Peyer's patch (tissue), 4 donors: ENCODE measurements at places on chromosomes 2 and 18.

GRCh38 chr2:64352292-64352691 lies 101.7 kb upstream of the LGALSL start:
- DNase-seq = peak; percentile 61

- no peak for DNase-seq
These were observed 617.0 kb downstream of the LRP1B start for GRCh38 chr2:141513853-141514252.

DNA sequence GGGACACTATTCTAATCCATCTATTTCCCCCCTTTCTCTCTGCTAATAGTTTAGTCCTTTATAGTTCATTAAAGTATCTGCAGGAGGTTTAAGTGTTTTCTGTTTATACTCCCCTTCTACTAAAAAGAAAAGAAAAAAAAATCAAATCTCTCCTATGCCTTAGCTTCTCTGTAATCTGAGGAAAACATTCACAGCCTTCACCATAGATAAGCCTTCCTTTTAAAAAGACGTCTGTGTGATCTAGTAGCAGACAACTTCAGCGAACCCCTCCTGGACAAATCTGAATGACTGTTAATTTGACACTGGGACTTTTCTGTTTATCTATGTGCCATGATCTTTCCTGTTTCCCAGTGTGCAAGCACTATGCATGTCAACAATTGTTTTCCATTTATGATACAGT lies 70.4 kb upstream of the CDH19 start:
- DNase-seq = no peak

- DNase-seq = no peak
These were observed 21.7 kb downstream of the KIAA1328 start for GRCh38 chr18:36850527-36851201.

GRCh38 chr18:45962461-45962860 lies 4.7 kb downstream of the EPG5 start:
- no peak for DNase-seq

GRCh38 chr2:163474319-163474744 lies 261.5 kb downstream of the FIGN start:
- no peak for DNase-seq

- no peak for DNase-seq
These were observed 236.8 kb downstream of the SETBP1 start for GRCh38 chr18:44917216-44918141.

GRCh38 chr2:18597618-18598017 lies 8.2 kb upstream of the NT5C1B start:
- no peak for DNase-seq

DNA sequence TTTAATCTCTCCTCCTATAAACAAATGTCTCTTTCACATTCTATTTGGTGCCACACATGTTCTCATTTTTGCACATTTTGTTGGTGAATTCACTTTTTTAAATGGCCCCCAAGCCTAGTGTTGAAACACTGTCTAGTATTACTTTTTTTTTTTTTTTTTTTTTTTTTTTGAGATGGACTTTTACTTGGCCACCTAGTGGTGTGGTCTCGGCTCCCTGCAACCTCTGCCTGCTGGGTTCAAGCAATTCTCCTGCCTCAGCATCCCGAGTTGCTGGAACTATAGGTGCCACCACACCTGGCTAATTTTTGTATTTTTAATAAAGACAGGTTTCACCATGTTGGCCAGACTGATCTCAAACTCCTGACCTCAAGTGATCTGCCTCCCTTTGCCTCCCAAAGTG lies 273.8 kb upstream of the SLC14A2 start:
- DNase-seq = no peak

DNA sequence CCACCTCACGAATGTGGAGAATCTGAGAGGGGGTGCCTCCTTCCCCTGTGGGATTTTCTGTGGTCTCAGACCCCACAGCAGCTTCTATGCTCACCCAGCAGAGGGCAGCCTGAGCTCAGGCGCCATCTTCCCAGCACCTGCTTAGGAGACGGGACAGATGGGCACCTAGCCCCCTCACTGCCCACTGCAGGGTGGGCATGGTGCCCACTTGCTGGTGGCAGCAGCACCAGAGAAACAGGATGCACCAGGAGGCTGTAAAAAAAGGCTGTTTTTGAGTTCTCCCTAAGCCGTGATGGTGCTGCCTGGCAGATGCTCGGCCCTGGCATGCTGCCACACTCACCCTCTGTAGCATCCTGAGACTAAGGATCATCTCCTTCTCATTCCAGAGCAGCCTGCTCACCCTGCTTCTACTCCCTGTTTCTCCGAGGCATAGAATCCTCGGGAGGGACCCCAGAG lies 19.1 kb upstream of the SLC20A1 start:
- peak; percentile 78 for DNase-seq

GRCh38 chr2:158729873-158730620 lies 65.1 kb upstream of the DAPL1 start:
- no peak for DNase-seq

DNA sequence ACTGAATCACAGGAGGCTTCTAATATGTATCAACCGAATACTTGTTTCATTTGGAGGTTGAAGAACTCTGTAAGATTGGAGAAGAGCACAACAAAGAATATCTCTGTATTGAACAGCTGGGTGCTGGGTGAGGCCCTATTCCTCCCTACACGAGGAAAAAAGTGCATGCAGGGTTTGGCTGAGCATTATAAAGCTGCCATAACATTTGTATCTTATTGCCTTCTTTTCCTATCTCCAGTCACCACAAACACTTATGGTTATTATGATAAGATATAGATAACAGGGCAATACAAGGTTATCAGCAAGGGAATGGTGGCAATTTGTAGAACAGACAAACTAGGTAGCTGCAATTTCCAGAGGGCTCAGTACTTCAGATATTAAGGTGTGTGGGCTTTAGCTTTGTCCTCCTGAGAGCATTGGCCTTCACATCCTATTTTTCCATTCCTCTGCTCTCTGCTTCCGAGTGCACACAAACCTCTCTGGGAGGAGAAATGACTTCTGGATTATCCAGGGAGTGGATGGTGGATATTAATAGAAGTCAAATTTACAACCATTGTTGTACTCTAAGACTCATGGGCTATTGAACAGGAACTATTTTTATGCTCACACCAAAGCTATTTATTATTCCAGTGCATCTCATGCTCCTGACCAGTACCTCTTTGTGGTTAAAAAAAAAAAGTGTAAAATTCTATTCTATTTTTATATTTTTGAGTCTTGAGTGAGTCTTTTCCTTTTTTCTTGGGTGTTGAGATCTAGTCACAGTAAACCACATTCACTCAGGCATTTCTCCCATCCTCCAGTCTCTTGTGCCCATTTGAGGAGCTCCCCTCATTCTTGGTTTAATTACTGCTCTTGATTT lies 248.4 kb downstream of the ETAA1 start:
- peak; percentile 50 for DNase-seq

DNA sequence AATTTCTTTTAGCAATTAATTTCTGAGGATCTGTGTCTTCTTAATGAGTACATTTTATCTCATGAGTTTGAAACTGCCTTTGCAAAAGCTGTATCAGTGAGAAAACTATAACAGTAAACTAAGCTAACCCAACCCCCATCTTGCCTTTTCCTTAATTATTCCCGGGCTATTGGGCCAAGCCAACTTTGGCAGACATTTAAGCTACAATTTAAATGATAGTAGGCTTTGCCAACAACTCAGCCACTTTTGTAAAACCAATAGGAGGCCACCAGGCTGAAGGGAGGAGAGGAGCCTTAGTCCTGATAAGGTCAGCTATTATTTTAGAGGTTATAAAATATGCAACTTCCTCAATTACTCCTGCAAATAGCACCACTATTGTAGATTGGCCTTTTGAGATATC lies 218.0 kb upstream of the KCNJ3 start:
- no peak for DNase-seq

DNA sequence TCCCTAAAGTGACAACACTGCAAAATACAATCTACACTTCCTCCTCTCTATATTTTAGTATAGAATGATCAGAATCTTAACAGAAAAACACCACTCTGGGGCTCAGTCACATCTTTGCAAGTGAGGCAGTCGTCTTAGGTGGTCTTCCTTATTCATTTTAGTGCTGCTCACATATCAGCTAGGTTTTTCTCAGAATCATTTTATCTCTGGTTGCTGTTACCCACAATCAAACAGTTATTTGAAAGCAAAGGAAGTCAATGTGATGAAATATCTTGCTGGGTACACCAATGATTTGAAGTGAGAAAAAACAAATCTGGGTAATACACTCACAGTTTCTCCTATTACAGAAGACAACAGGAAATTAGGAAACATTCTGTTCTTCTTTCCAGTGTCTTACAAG lies 275.2 kb downstream of the DSEL start:
- no peak for DNase-seq

DNA sequence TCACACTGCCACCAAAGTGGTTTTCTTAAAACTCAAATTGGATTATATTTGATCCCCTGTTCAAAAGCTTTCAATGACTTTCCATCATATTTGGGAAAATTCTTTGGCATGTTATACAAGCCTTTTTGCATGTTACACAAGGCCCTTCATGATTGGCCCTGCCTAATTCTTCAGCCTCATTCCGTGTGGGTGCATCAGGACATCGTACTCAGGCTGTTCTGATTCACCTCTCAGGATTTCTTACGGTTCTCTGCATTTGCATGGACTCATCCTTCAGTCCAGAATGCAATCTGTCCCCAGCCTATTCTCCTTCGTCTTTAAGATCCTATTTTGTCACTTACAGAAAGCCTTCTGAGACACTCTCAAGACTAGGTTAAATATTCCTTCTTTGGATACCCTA lies 107.8 kb downstream of the LYPD1 start:
- no peak for DNase-seq

DNA sequence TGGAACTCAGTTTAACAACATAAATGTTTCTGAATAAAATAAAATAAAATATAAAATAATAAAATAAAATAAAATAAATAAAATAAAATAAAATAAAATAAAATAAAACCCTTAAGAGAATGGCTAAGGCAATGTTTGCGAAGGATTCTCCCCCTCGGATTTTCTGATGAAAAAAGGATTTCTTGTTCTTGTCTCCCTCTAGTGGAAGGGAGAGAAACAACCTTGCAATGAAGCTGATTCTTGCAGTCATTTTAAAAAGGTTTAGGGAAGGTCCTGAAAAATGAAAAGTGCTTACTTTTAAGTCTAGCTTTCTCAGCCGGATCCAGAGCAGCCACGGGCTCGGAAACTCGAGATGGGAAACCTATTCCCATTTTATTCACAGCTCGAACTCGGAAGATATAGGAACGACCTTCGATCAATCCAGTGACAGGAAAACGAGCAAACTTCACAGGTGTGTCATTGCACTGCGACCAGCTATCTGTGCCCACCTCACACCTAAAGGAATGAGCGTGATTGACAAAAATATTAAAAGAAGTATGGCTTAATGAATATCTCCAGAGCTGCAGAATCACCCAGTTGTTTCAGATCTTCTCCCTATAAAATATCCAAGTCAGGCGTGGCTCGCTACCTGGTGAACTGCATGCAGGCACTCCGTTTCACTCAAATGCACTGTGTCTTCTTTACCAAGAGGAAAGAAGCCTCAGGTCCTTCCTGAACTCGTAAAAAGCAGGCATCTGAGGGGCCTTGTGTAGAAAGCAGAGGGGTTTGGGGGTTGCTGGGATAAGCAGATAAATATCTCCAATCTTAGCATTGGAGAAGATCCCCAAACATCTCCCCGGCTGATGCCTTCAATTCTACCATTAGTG lies 68.1 kb downstream of the MYOM1 start:
- DNase-seq = no peak

GRCh38 chr2:75367401-75367800 lies 168.1 kb upstream of the TACR1 start:
- DNase-seq = no peak

GRCh38 chr18:13455960-13456481 lies 237.5 kb downstream of the LDLRAD4 start:
- DNase-seq = no peak

DNA sequence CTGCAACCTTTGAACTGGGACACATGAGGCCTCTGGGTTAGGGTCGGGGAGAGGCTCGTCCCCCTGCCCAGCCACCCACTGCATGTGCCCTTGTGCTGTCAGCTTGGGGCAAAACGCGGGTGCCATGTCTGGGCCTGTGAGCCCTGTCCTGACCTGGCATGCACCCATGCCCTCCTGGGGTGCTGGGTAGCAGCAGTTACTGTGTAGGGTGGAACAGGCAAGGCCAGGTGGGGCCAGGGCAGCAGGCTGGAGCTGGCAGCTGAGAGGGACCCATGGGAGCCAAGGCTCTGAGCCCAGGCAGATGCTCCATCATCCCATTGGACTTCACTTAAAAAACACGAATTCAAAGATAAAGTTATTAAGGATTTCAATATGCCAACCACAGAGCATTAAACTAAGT lies 133.8 kb upstream of the REV1 start:
- no peak for DNase-seq

GRCh38 chr2:101737478-101738255 lies 40.2 kb downstream of the MAP4K4 start:
- no peak for DNase-seq

DNA sequence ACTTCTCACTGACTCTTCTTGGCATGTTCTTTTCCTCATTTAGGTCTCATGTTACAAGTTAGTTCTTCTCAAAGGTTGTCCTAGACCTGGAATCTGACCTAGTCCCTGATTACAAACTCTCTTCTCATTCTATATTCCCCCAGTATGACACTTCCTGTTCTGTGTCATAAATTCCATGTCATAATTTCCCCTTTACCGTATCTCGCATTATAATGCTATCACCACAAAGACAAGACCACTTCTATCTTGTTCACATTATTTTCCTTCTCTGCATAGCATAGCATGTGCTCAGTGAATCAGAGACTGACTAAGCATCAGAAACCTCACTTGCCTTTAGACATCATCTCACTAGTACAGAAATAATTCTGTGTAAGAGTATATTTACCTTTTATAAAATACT lies 63.6 kb upstream of the CAVIN2 start:
- DNase-seq = no peak

DNA sequence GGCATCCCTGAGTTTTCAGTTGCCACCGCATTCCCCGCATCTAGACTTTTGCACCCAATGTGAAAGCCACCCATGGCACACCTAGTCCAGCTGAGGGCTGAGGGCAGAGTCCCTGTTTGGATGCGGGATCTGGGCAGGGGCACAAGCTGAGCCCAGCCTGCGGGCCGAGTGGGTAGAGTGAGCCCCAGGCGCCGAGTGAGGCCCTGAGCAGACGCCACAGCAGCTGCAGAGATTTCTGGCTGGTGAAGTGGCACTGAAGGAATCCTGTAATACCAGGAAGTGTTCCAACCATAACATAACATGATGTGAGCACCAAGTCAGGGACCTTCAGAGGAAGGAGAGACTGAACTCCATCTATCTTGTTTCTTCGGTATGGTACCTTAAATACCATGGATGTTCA lies 27.7 kb upstream of the FRZB start:
- no peak for DNase-seq
